Cardiac muscle cell (in vitro differentiated cells and primary cell): ENCODE measurements at places on chromosomes 6 and 20.

GRCh38 chr6:136582711-136583471 is 32.7 kb upstream of the MAP7 start:
- peak; percentile 89 for DNase-seq

GRCh38 chr6:16392010-16392409 is 153.6 kb downstream of the GMPR start:
- no peak for DNase-seq

DNA sequence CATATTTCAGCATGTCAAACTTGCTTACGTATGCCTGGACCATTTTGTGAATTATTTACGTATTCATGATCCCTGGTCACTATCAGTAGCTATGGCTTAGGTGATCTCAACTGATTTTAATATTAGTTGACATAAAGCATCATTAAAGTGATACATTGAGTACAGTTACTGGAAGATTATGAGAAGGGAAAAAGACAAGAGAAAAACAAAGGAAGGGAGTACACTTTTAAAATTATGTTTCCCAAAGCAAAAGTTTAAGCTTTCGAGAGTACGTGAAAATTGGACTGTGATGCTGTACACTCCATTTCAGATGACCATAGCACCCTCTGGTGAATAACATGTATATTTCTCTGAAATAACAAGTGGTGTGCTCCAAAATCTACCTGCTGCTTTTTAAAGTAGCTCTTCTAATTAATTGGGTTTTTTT is 215.0 kb upstream of the HSF2 start:
- peak; percentile 23 for DNase-seq

DNA sequence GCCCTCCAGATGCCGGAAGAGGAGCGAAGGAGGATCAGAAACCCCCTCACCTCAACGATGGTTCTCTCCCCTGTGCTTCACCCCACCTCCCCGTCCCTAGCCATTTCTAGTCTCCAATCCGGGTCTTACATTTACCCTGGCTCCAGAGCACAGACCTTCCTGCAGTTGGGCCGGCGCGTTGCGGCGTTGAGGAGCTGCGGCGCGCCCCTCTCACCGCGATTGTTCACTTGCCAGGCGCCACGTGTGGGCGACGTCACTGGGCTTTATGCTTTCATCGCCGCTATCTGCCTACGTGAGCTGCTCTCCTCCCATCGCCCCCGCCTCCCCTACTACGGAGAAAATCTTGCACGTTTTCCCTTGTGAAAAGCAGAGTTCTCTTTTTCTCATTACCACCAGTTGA is at the start of gene CRISP2:
Gene CRISP2, minus strand, starts transcription at position 198 of the 400 bp plus-strand sequence. CDS start 4,347 bp downstream, outside the sequence.
- DNase-seq = peak; percentile 2

GRCh38 chr20:7695635-7696034 is 244.6 kb downstream of the HAO1 start:
- DNase-seq = peak; percentile 26

DNA sequence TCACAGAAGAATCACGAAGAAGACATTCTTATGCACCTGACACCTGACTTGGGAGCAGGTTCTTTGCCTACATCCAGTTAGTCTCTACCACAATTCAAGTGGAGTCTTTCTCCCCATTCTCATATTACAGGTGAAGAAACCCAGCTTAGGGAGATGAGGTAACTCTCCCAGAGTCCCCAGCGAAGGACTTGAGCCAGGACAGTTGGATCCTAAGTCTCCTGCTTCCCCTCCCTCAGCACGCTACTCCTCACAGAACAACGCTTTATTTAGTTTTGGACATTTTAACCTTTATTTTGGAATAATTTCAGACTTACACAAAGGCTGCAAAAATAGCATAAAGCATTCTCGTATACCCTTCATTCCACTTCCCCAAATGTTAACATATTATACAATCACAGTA is 824 bp upstream of the CSTL1 start:
- no peak for DNase-seq

DNA sequence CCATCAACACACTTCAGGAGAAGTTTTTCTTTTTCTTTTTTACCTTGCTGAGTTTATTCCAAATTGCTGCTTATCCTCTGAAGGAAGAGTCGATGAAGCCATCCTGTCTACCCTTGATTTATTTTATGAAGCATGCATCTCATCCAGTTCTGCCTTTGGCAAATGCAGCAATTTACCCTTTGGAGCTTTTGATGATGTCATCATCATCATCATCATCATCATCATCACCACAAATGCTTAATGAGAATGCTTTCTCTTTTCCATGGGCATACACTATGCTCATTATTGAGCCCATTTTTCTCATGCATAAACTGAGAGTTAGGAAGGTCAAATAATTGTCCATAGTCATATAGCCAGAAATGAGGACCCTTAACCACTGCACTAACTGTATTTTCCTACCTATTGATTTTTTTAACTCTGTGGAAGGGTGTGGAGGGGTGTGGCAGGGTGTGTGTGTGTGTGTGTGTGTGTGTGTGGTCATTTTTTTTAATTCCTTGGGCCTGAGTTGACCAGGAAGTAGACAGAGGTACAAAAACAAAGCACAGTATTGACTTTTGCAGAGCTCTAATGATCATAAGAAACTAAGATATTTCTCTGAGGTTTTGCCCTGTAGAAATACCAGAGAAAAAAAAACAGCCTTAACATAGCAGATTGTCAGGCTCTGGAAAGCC is 82.8 kb downstream of the COL9A1 start:
- DNase-seq = no peak

- no peak for DNase-seq
These were observed 212.2 kb downstream of the HIVEP2 start for GRCh38 chr6:142732790-142733189.

DNA sequence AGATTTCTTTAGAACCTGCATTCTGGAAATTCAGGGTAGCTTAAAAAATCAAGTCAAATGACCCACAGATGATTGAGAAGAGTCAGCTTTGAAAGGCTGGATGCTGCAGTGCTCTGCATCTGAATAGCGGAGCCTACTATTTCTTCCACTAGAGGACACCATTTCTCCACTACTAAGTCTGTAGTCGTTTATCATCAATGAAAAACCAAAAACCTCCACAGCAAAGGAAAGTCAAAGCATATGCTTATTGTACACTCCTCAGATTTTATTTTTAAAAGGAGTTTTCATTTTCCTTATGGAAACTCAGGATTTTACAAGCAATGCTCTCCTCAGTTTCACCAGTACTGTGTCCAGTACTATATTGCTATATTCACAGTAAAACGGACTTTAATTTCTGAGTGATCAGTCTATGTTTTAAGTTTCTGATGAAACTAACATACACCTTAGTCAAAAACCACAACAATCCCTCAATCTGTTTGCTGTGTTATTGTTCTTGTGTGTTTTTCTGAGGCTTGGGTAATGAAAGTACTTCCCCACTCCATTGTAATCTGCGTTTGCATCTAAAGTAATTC is 50.5 kb upstream of the ENPP5 start:
- peak; percentile 58 for DNase-seq

DNA sequence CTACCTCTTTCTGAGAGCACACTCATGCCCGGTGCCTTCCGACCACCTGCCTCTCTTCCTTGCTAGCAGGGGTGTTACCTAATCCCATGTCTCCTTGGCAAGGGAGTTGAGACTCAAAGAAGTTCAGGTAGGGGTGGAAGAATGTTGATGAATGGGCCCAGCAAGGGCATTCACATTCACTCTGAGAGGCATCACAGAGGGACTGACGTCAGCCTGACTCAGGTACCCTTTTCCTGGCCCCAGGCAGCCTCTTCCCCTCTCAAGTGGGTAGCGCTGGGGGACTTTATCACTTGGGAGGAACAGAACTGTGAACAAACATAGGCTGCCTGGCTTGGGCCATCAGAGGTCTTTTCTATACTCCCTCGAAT is 35.3 kb downstream of the HM13 start:
- no peak for DNase-seq

DNA sequence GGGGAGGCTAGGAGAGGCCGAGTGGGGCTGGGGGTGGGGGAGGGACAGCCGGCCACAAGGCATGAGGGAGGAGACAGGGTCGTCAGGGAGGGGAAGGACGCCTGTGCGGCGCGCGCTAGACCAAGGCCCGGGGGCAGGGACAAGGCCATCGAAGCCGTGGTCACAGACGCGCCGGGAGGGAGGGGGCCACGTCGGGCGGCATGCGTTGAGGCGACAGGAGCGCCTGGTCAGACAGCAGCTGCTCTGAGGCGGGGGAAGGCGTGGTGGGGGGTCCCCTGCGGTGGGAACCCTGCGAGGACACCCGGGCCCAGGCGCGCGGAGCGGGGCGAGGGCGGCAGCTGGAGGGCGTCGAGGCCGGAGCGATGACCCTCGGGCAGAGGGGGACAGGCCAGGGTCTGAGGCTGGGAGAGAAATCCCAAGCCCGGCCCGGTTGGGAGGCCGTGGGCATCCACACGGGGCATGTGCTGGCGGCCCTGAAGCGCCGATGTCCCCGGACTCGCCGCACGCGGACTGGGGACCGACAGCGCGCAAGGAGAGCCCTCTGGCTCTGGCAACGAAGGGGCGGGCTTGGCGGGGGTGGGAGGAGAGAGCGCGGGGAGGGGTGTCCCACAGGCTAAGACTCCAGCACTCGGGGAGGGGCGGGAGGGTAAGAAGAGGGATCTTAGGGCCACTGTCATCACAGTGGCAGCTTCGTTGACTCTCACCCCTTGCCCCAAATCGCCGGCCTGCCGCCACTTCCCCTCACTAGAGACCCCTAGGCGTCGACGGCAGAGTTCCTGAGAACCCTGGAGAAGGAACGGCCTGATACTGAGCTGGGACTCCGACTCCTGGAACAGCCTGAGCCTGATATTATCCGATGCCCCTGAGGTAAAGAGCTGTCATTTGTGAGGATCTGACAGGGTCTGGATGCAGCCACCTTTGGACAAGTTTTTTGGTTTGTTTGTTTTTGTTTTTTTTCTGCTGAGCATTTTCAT is 5.0 kb downstream of the TMEM239 start:
- no peak for DNase-seq

GRCh38 chr6:56758553-56758952 is 115.9 kb upstream of the DST start:
- no peak for DNase-seq

GRCh38 chr6:6177754-6178153 is 142.7 kb downstream of the F13A1 start:
- DNase-seq = no peak

- no peak for DNase-seq
These were observed 55.6 kb upstream of the NEDD9 start for GRCh38 chr6:11288065-11288464.

- no peak for DNase-seq
These were observed 39.6 kb downstream of the MRPL14 start for GRCh38 chr6:44087623-44088022.

- DNase-seq = no peak
These were observed 13.1 kb downstream of the C20orf203 start for GRCh38 chr20:32660661-32661060.

GRCh38 chr6:19413323-19413722 is 423.8 kb upstream of the ID4 start:
- DNase-seq = no peak

DNA sequence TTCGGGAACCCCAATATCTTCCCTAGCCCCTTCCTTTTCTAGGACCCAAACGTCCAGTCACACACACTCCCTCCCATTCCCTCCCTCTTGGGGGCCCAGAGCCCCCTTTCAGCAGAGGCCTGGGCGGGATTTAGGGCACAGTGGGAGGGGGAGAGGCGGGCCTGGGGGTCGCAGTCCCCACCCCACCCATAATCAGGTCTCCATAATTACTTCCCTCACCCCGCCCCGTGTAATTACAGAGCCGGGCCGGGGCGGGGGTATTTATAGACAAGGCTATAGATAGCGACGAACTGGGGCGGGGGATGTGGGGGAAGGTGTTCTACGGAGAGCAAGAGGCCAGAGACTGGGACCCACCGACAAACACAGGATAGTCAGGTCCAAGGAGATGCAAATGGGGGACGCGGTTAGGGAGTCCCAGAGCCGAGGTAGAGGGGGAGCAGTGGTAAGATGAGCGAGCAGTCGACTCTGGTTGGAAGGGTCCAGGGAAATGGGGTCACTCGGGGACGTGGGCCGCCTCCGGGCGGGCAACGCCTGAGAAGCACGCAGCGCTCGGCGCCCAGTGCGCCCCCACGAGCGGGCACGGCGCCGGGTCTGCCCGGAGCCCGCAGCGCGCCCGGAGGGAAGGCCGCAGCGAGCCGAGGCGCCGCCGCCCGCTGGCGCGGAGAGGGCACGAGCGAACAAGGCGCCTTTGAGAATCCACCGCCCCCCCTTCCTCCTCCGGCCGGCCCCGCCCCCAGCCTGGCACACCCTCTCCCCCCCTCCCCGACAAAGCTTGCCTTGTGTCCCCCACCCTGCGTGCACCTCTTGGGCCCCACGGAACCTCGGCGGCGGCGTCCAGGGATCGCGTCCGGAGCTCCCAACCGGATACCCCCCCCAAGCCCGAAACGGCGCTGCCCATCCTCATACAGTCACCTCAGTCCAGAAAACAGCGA is 670 bp upstream of the COL11A2 start:
- DNase-seq = peak; percentile 67

GRCh38 chr6:139981066-139981624 is 606.7 kb upstream of the CITED2 start:
- DNase-seq = no peak

DNA sequence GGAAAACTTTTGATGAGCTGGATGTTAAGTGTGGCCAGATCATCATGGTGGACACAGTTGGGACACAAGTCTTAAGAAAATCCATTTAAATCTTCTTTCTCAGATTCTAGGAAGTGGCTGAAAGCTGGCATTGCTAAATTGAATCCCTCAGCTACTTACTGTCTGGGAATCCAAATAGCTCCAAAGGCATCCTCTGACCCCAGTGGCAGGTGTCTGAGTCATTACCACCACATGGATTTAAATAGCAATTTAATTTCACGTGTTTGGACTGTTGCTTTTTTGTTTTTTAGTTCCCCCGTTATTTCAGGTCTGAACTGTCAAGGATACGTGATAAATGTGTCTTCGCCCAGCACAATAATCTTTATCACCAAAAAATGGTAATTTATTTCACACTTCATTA is 33.2 kb upstream of the HDGFL1 start:
- no peak for DNase-seq

DNA sequence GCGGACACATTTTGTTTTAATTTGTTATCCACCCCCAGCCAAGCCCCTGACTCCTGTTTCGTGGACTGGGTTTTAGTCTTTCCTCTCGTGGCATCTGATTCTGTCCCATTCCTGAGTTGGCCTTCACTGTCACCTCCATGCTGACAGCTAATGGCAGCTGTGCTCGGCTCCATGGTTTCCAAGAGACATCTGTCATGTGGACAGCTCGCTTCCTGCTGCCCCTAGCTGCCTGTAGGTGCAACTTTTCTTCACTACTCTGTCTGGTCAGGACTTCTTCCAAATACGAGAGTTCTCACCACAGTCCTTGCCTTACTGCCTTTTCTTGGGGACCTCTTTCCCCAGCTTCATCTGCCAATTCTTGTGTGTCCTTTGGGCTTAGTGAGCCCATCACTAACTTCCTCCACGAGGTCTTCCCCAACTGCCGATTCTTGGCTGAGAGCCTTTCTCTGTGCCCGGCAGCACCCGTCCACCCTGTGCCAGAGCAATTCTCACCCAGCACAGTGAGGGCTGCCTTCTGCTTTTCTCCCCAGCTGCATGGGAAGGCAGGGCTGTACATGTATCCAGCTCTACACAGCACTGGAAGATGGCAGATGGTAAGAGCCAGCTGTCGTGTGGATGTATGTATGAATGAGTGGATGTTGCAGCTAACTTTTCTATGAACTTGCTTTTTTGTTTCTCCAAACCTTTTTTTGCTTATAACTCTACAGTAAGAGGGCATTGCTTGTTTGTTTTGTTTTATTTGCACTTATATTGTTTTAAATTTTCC is 140.4 kb downstream of the F13A1 start:
- no peak for DNase-seq

GRCh38 chr6:70140496-70140895 is 162.4 kb downstream of the COL9A1 start:
- DNase-seq = no peak
